ENCODE measurements at places on chromosomes 16 and 17.

GRCh38 chr17:76493505-76494167, 7.6 kb downstream of the RHBDF2 start:
- no peak for DNase-seq

DNA sequence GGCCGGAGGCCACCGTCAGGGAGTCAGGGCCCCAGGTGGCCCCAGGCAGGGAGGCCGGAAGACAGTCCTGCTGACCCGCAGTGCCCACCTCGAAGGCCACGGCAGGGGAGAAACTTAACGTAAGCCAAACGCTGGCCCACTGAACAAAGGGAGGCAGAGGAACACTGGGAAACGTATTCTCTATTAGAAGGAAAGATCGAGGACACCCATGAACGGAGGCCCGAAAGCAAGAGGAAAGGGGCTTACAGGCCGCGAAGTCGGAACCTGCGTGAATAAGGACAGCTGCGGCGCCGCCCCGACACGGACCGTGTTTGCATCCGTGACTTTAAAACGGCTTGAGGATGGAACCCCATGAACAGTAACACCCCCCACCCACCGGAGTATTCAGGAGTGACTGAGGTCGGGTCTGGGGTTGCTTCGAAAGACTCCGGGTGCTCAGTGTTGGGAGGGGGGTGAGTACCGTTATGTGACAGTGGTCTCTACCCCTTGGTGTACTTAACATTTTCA, 102.4 kb upstream of the METRNL start:
- DNase-seq: no peak

- no peak for DNase-seq
These were observed 12.8 kb upstream of the AKAP1 start for GRCh38 chr17:57071991-57072944.

- peak; percentile 43 for DNase-seq
These were observed 674 bp downstream of the C17orf75 start for GRCh38 chr17:32341141-32341856.

- no peak for DNase-seq
These were observed at the start of gene SERPINF2 for GRCh38 chr17:1742371-1743087. TSS of gene SERPINF2 (plus strand) at chr17:1742871. CDS start at chr17:1744996, 2,125 bp downstream.

DNA sequence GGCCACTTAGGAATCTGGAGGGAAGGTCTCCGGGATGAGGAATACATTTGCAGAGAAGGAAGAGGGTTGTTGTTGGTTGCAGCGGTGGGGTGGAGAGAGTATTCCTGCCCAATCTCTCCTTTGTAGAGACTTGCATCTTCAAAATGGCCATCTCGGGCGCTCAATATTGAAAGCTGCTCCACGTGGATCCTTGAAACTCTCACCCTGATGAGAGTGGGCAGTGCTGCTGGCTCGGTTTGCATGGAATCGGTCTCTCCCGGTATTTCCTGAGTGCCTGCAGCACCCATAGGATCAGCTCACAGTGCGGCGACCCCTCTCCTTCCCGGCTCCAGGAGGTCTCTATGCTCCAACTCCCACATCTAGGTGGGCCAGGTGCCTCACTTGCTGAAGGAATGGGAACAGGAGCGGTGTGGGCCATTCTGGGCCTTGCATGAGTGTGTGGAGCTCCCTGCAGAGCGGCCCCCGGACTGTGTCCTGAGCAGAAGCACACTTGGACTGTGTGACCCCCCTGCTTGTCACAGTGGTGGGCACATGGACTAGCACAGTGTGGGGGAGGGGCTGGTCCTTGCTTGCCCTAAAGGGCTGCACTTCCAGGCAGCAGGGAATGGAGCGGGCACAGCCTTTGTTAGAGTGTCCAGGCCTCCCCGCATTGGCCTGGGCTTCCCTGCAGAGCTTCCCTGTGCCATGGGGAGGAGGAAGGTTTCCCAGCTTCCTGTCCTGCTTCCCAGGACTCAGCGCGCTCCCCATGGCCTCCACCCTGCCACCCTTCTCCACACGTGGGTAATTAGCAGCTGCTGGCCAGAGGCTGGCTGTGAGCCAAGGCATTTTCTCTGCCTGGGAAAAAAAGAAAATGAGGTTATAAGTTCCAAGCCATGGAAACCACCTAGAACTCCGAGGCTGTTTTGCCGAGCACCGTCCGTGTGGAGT, 139.3 kb downstream of the IRF8 start:
- no peak for DNase-seq

DNA sequence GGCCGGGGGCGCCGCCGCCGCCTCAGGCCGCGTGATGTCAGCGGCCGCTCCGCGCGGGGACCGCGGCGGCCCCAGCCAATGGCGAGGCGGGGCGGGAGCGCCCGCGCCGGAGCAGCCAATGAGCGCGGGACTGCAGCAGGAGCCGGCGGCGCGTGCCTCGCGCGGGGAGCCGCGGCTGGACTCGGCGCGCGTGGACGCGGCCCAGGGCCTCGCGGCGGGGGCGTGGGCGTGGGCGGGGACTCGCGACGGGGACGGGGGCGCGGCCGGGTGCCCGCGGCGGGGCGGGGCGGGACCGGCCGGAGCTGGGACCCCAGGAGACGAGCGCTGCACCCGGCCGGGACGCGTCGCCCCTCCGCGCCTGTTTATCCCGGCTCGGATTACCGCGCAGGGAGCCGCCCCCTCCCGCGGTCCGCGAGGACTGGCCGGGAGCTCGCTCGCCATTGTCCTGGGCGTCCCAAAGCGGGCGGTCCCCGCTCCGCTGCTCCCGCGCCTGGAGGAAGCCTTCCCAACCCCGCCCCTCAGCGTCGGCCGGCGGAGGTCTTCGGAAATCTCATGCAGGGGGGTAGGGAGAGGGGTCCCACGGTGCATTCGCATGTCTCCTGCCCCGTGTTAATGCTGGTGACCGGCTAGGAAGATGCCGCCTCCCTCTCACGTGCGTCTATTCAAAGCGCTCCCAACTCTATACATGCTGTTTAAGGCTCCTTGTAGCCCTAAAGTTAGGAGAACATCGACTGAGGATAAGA, at the start of gene RNF157:
Gene RNF157 (minus strand): TSS at position 33 of the 743 bp plus-strand sequence. CDS start 253 bp downstream, outside the sequence.
- DNase-seq: peak; percentile 65

DNA sequence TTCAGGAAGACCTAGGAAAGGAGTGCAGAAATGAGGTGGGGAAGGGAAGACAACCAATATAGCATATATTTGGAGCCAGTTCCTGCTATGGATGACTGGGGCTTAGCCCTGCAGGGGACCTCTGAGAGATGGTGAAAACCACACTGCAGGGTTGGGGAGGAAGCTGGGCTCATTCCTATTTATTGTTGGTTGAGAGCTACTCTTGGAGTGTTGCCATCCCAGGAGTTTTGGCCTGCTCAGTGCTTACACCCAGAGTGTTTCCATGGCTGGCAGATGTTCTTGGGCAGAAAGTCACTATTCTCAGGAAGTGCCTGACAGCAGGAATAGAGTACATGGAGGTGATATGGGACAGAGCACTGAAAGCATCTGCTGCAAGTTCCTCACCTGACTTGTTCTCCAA, 145.8 kb downstream of the SPACA3 start:
- DNase-seq: no peak

- DNase-seq: no peak
These were observed 20.8 kb upstream of the NXPH3 start for GRCh38 chr17:49554694-49555494.

DNA sequence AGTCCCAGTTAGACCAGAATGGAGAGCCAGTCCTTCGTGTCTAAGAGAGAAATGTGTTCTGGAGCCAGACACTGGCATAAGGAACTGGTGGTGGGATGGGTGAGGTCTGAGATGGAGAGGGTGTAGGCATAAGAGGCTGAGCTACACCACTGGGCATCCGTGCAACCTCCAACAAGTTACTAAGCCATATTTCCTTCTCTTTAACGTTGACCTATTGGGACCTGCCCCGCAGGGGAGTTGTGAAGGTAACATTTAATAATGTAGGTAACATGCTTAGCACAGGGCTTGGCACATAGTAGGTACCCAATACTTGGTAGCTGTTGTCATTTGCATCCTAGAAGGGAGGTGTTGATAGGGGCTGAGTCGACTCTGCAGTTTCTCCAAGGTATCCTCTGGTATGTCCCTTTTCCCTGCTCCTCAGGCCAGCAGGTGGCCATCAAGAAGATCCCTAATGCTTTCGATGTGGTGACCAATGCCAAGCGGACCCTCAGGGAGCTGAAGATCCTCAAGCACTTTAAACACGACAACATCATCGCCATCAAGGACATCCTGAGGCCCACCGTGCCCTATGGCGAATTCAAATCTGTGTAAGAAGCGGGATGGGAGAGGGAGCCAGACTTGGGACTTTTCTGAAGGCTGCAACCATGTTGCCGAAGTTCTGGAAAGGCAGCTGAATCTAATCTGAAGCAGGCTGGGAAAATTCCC, 1.2 kb downstream of the MAPK7 start:
- no peak for DNase-seq

GRCh38 chr16:76941113-76941512, 249.9 kb upstream of the MON1B start:
- DNase-seq: no peak

DNA sequence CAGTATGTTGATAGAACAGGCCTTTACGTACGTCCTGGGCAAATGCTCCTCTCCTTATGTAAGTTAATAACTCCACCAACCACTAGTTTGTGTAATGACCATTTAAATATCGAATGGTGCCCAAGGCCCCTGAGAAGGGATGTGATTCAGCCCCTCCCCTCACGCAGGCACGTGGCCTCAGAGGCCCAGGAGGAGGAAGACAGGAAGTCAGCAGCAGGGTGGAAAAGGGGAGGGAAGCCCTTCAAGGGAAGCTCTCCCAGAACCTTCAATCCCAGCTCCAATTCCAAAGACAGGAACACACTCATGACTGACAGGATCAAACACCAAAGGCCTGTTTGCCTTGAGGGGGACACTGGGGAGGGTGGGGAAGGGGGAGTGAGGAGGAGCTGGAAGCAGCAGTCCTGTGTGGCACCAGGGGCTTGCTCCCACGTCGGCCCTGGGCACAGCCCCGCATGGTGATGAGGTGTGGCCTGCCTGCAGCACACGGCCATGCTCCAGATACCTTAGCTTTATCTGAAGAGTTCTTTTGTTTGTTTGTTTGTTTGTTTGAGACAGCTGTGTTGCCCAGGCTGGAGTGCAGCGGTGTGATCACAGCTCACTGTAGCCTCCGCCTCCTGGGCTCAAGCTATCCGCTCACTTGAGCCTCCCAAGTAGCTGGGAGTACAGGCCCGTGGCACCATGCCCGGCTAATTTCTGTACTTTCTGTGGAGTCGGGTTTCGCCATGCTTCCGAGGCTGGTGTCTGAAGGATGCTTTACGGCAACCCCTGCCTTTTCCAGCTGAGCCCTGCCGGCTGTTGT, 105.0 kb downstream of the ZNF778 start:
- DNase-seq: no peak

DNA sequence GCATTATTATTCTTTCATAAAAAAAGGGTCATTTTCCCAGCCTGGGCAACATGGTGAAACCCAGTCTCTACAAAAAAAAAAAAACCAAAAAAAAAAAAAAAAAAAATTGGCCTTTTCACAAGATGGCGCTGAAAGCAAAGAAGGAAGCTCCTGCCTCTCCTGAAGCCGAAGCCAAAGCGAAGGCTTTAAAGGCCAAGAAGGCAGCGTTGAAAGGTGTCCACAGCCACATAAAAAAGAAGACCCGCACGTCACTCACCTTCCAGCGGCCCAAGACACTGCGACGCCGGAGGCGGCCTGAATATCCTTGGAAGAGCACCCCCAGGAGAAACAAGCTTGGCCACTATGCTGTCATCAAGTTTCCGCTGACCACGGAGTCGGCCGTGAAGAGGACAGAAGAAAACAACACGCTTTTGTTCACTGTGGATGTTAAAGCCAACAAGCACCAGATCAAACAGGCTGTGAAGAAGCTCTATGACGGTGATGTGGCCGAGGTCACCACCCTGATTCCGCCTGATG, 4.9 kb upstream of the PGAP6 start:
- DNase-seq: no peak

DNA sequence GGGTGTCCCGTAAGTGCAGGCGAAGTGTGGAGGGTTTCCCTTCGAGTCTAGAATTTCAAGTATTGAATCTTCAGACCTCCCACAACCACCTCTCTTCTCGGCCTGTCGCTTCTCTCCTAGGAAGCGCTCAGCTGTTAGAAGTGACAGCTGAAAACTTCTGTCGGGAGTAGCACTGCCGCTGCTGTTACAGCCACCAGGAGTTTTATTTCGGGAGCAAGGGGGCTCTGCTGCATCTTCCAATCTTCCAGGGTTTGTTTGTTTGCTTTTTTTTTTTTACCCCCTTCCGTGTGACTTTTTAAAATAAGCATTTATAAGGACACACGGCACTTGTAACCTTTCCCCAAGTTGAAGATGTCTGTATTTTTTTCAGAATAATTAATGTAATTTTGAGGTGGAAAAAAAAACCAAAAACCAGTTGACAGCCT, 767 bp downstream of the RPS6KB1 start:
- DNase-seq: no peak

DNA sequence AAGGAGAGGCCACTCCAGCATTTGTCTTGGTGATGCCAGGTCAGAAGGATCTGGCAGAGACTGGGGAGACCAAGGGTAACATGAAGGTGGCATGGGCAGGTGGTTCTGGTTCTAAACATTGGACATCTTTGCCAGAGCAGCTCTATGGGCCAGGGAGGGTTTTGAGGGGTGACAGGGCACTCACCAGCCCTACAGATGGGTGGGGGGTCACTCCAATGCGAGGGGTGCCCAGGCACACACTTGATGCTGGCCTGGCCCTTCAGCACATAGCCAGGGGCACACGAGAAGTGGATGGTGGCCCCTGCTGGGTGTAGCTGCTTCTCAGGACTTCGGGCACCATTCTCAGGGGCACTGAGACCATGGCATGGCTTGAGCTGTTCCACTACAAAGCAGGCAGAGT, 5.5 kb upstream of the PHF12 start:
- DNase-seq: no peak

DNA sequence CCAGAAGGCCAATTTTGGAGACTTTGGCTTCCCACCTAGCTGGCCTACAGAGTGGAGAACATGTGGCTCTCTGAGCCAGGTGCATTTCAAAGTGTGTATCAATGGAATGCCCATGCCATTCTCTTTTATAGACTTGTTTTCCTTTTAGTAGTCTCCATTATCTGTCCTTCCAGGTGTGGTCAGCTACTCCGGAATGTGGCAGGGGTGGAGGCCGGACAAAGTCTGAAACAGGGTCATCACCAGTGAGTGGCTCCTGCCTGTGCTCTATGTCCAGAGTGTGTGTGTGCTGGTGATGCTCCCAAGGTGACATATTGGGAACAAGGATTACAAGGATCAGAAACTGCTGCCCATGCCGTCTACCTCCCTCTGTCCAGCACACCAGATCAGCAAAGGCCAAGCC, 3.8 kb upstream of the TMEM220 start:
- DNase-seq: no peak

DNA sequence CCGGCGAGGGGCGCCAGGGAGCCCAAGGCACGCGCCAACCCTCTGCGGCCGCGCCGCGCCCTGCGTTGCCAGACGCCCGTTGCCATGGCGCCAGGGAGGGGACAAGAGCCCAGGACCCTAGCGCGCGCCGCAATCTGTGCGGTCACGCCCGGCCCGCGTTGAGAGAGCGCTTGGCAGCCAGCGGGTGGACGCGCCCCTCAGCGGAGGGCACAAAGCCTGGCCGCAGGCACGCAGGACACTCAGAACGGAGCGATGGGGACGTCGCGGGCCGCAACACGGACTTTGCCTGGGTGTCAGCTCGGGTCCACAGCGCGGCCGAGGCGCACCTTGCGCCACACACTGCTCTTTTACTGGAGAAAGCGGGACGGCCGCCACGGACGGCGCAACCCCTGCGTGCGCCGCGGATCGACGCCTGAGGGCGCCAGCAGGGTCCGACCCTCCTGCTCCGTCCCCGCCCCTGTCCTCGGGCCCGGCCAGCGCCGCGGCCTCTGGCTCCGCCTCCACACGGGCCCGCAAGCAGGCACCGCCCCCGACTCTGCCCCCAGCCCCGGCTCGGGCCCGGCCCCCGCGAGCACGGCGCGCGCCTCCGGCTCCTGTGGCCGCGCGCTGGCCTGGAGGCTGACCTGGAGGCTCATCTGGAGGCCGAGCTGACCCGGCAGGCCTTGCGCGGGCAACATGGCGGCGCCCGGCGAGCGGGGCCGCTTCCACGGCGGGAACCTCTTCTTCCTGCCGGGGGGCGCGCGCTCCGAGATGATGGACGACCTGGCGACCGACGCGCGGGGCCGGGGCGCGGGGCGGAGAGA, at the start of gene GFER:
Gene GFER (plus strand): TSS at position 650 of the 803 bp plus-strand sequence. CDS start 26 bp downstream, at position 676.
- DNase-seq: peak; percentile 86

All from stimulated activated CD4-positive, alpha-beta T cell treated with anti-CD3 and anti-CD28 coated beads, Interleukin-2, amount 100 ng/mL, for 24 hours (primary cell).